ENCODE measurements at places on chromosomes 7 and 10.

DNA sequence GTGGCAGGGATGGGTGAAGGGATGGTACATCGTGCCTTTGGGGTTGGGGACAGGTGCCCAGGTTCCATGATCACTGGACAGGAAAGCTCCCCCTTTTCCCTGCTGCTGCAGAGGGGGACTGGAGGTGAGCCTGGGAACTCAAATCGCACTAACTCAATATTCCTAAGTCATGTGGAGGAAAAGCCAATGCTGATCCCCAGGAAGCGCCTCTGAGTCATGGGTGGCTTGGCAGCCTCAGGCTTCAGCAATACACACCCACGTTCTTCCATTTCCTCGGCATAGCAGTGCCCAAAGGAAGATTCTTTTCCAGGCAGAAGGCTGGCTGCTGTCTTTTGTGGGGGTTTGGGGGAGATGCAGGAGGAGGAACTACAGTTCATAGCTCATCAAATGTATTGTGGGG lies 165.8 kb downstream of the CCDC3 start:
- DNase-seq, result no peak

DNA sequence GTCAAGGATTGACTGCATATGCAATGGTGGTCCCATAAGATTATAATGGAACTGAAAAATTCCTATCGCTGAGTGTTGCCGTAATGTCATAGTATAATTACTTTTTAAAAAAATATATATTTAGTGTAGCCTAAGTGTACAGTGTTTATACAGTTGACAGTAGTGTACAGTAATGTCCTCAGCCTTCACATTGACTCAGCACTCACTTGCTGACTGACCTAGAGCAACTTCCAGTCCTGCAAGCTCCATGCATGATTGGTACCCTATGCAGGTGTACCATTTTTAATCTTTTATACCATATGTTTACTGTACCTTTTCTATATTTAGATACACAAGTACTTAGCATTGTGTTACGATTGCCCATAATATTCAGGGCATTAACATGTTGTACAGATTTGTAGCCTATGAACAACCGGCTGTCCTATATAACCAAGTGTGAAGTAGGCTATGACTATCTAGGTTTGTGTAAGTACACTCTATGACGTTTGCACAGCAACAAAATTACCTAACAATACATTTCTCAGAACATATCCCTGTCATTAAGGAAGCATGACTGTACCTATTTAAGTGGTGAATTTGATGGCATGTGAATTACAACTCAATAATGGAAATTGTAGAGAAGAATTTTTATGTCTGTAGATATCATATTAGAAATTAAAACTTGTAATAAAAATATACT lies 40.9 kb downstream of the CCNY start:
- DNase-seq, result no peak

- DNase-seq, result no peak
These were observed 115.5 kb downstream of the LSMEM1 start for GRCh38 chr7:112596260-112596659.

DNA sequence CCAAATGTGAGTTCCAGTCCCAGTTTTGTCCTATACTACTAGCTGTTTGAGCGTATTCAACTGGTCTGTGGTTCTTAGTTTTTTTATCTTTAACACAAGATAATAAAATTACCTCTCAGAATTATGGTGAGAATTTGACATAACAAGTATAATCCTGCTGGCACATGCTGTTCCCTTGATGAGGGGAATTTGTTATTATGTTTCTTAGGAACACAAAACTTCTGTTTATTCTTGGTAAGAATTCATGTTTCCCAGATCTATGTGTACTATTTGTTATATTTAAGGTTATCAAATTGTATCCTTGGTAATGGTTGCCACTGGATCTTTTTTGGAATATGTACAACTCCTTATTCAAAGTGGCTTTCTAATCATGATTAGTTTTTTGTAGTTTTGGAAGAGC lies 335.6 kb downstream of the ADK start:
- no peak for DNase-seq

DNA sequence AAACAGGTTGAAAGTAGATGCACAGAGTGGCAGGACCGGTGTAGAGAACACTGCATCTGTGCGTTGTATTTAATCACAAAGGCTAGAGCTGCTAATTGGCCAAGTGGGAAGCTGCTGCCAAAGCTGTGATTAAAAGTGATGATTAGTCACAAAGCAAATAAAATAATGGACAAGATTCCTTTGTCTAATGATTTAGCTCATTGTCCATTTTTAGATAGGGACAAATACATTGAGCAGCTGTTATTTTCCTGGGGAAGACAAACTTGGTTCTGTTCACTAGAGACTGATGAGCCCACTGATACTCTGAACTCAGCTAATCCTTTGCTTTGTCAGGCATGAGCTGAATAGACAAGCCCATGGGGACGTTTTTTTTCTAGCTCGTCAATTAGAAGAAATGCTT lies 19.7 kb downstream of the UBE3C start:
- DNase-seq, result peak; percentile 25

DNA sequence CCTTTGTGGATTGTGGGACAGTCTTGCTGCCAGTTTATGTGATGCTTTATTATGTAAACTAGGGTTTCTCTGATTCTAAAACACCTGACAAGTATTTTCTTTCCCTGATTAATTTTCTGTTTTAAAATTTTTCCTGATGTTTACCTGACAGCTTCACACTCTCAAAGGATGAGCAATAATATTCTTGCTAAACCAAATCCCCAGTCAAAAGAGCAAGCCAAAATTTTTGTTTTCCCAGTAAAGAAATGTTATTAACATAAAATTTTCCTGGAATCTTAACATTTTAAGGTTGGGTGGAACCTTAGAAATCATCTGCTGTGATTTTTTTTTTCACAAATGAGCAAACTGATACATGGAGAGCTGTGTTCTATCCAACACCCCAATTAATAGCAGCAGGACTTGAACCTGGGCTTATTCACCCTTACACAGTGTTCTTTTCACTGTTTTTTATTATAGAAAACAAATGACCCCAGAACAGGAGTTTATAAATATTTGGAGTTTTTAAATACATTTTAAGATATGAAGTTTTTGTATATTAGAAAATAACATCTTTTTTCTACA lies 185.2 kb upstream of the VIPR2 start:
- no peak for DNase-seq

DNA sequence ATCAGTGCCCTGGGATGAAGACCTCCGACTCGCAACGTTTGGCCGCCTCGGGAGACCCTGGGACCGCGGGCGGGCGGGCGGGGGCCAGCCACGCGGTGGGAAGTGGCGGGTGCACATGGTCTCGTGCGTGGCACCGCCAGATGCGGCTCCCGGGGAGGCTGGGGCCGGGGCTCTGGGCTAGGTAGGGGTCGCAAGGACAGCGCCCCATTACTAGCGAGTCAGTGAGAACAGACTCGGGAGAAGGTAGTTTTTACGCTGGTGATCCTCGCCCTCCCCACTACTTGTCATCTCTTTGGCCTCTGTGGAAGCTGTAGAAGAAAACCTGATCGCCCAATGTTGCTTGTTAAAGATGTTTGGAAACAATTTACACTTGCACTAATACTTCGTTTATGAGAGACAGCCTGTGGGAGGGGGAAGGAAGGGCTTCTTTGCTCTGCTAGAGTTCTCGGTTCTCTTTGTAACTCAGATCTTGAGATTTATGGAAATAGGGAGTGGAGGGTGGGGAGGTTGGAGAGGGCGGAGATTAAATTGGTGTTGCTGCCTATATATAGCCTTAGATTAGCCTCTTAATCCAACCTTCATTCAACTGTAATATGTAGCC lies 591 bp downstream of the BZW2 start:
- peak; percentile 57 for DNase-seq

DNA sequence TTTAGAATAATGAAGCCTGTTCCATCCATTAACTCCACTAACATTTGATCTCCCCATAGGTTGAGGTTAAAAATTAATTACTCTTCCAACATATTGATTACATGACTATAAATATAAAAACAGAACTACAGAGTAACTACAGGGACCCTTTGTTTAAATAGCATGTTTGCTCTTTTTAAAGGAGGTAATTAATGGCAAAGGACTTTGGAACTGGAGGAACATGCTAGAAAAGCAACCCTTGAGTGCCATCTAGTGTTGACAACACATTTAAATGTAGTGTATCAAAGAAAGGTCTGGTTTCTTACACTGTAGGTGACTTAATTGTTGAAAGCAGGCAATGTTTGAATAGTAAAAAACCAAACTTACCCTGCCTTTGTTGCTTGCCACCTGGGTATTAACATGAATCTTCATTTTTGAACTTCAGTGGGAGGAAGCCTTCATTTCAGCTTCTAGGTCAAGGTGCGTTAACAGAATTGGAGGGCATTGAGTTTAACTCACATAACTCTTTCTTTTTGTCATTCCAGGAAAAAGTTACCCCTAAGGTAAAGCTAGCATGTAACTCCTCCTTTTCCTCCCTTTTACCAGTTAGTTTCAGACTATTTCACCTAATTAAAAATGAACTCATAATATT lies 52.6 kb upstream of the CAPZA2 start:
- DNase-seq, result peak; percentile 99

DNA sequence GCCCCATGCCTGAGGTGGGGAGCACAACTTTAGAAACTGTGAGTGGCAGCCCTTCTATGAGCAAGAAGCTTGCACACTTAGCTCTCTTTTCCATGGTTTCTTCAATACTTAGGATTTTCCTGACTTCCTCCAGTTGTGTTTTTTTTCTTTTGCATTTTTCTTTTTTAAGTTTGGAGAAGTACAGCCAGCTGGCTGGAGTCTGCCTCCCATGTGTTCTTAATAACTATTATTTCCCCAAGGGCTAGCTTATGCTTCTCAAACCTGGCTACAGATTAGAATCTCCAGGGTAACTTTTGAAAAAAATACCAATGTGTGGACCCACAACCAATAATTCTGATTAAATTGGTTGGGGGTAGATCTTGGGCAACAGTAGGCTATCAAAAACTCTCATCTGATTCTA lies 37.4 kb upstream of the MEOX2 start:
- DNase-seq, result no peak

GRCh38 chr7:44293561-44294324 lies 31.7 kb downstream of the CAMK2B start:
- DNase-seq, result no peak

GRCh38 chr7:127253281-127254162 lies 781 bp upstream of the GRM8 start:
- DNase-seq, result peak; percentile 52

GRCh38 chr7:87505557-87506245 lies 30.2 kb upstream of the ABCB4 start:
- no peak for DNase-seq

- no peak for DNase-seq
These were observed 122.2 kb downstream of the NPY start for GRCh38 chr7:24406053-24406788.

GRCh38 chr10:69716711-69717560 lies 84.8 kb upstream of the COL13A1 start:
- peak; percentile 83 for DNase-seq

DNA sequence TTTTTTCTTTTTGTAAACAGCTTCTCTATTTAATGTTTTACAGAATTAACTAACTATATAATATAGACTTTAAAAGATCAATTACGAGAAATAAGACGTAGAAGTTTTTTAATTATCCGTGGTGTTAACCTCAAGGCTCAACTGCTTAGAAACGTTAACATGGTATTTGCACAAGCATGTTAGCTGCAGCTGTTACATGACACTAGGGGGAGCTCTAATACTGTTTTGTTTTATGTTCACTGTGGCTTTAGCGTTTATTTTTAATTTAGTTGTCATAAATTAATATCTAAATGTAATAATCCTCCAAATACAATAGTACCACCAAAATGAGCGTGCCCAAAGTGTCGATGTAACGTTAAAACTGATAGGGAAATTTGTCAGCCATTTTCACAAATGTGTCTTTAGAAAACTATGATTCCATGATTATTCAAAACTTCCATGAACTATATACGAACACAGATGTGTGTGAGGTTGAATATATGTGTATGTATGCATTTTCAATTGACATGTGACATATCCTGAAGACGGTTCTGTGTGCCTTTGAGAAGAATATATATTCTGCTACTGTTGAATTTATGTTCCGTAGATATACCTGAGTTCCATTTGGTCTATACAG lies 828.8 kb upstream of the MBL2 start:
- peak; percentile 50 for DNase-seq

DNA sequence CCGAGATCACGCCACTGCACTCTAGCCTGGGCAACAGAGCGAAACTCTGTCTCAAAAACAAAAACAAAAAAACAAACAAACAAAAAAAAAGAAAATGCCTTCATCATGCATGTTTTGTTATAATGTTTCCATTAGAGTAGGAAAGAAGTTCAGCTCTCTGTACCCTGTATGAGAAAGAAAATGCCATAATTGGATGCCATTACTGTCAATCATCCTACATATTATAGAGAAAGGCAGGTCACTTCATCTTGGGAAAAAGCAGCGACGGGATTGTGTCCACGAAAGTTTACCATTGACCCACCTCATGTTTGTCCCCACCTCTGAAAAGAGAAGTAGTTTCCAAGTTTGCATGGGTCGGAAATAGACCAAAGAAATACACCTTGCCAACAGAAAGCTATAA lies 33.8 kb downstream of the SEC61G start:
- DNase-seq, result no peak

DNA sequence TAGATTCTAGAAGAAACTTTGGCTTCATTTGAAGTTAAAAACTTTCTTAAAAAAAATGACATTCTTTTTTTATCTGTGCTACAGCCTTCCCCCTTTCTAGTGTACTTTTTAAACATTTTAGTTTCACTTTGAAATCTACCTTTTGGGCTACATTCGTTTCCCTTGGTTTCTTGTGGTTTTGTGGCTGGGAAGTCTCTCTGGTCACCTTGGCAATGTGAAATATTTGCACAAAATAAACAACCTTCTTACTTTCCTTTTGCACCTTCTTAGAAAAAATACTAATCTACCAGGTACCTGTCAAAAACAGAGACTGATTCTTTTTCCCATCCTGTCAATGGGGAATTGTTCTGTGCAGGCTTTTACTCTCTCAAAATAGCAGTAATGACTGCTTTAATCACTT lies 350.2 kb downstream of the GATA3 start:
- peak; percentile 65 for DNase-seq

DNA sequence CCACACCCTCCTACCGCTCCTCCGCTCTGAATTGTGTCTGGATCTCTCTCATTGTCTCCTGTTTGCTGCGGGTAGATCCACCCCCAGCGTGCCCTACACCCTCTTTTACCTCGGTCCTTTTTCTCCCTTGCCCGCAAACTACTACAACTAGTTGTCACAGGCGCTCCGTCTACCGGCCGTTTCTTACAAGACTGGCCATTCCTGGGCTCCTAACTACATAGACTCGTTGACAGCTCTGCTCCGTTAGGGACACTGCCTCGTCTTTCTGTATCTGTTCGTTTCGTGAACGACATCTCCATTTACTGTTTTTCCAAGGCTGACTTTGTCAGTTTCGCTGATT lies 786 bp downstream of the TAF3 start:
- peak; percentile 69 for DNase-seq

GRCh38 chr10:93386631-93387369 lies 95.3 kb downstream of the MYOF start:
- no peak for DNase-seq

GRCh38 chr7:52959336-52959735 lies 76.1 kb upstream of the POM121L12 start:
- no peak for DNase-seq

GRCh38 chr7:128041203-128041602 lies 10.0 kb upstream of the LRRC4 start:
- peak; percentile 75 for DNase-seq

DNA sequence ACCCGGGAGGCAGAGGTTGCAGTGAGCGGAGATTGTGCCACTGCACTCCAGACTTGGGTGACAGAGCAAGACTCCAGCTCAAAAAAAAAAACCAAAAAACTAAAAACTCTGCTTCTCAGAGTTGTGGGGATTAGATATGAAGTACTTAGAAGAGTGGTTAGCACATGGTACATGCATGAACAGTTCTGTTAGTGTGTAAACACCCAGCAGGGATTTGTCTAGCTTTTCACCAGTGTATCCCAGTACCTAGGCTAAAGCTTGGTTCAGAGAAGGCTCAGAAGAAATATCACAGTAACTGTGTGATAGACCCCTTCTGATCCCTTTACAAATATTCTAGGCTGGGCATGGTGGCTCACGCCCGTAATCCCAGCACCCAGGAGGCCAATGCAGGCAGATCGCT lies 9.5 kb downstream of the PPIA start:
- no peak for DNase-seq
